CD4-positive, alpha-beta T cell treated with Interleukin-4 for 1 hour (primary cell): ENCODE measurements at places on chromosomes 16 and 17.

- no peak for DNase-seq
These were observed 24.8 kb downstream of the GINS2 start for GRCh38 chr16:85663891-85664321.

GRCh38 chr17:6269478-6269877, 165.4 kb downstream of the AIPL1 start:
- DNase-seq = no peak

- no peak for DNase-seq
These were observed 26.3 kb downstream of the LAT start for GRCh38 chr16:29011112-29011511.

- peak; percentile 53 for DNase-seq
These were observed 22.1 kb downstream of the TRIM25 start for GRCh38 chr17:56891751-56892150.

DNA sequence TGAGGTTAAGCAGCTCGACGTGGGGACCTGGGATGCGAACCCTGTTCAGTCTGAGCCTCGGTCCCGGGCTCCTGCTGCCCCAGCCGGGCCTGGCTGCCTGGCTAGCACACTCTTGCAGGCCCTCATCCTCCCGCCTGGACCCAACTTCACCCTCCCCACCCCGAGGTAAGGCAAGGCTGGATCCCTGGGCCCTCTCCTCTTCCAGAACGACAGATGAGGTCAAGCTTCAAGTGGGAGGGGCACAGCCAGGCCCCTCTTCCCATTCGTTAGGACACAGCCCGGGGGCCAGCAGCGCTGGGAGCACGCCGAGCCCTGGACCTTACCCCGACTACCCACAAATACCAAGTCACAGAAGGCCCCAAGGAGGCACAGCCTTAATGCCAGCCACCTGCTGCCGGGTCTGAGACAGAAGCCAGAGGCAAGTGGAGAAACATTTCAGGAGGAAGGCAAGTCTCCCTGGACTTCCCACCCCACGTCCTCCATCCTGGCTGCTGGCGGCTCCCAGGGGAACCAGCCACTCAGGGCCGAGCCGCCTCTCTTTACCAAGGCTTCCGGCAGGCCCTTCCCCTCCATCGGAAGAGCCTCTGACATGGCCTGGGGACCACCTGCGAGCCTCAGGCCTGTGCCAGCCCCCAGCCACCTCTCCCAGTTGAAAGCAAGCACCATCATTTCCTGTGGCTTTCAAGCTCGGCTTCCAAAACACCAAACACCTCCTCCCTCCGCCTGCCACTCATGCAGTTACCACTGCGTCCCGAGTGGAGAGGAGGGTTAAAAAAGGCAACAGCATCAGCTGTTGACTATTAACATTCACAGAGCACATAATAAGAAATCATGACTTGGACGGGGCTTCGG, 59.9 kb downstream of the RPH3AL start:
- DNase-seq = no peak

GRCh38 chr16:27370318-27370717, 31.7 kb upstream of the IL21R start:
- no peak for DNase-seq

- DNase-seq = no peak
These were observed 74.6 kb upstream of the TBC1D3K start for GRCh38 chr17:37849617-37849972.

- no peak for DNase-seq
These were observed 339 bp downstream of the N4BP1 start for GRCh38 chr16:48609652-48610029.

- DNase-seq = peak; percentile 62
These were observed 1.4 kb downstream of the MMD start for GRCh38 chr17:55420067-55420775.

DNA sequence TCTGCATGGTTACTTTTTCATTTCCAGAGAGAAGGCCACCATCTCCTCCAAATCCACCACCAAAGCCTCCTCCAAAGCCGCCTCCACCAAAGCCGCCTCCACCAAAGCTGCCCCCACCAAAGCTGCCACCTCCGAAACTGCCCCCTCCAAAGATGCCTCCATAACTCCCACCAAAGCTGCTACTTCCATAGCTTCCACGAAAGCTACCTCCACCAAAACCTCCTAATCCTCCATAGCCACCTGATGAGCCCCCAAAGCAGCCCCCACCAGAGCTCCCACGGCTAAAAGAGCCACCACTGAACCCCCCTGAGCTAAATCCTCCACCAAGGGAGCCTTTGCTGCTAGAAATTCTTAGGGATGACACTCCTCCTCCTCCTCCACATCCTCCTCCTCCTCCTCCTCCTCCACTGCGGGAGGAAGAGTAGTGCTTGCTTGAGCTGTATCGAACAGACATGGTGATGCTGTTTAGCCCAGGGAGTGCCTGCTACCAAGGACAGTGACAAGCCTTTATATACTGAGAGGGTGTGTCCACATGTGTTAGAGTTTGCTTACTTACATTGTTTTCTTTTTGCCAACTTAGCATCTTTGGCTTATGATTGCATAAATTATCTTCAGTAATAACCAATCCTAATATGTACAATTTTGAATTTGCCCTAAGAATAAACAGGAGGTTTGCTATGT, at the start of gene KRT10:
Gene KRT10, minus strand, starts transcription at position 483 of the 681 bp plus-strand sequence. Its CDS starts 29 bp downstream, at position 454.
- no peak for DNase-seq

GRCh38 chr16:70653809-70654771, 7.7 kb downstream of the IL34 start:
- DNase-seq = peak; percentile 81

GRCh38 chr16:19781226-19781625, 63.2 kb downstream of the IQCK start:
- no peak for DNase-seq

DNA sequence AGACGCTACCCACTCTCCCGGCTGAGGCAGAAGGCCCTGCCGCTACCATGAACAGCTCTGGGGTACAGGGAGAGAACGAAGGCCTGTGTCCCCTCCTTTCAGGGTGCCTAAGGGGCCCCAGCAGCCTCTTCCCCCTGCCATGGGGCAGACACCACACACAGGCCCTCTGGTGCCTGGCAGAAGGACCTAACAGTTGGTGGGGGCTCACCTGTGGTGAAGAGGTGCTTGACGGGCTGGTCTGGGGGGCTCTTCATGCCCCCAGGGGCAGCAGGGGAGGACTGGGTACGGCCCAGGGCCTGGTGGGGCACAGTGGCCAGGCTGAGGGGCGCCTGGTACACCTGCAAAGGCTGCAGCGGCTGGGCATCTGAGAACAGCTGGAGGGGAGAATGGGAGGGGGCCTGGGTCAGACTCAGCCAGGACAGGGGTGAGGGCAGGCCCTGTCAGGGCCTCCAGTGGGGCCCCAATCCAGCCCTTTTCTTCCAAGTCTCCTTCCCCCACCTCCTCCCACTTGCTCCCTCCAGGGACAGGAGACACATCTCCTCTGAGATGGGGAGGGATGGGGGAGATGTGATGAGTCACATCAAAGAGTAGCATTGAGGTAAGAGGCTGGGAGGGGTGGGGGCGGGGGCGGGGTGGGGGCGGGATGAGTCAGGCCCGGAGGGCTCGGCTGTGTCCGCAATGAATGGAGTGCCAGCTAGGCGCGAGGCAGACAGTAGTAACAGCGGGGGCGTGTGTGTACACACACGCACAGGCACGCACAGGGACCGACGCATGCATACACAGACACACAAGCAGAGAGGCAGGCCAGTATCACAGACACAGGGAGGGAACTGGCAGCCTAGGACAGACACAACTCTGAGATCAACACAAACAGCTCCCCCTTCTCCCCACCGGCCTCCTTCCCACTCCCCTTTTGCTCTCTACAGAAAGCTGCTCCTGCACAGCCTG, 16.1 kb downstream of the G6PC3 start:
- no peak for DNase-seq

DNA sequence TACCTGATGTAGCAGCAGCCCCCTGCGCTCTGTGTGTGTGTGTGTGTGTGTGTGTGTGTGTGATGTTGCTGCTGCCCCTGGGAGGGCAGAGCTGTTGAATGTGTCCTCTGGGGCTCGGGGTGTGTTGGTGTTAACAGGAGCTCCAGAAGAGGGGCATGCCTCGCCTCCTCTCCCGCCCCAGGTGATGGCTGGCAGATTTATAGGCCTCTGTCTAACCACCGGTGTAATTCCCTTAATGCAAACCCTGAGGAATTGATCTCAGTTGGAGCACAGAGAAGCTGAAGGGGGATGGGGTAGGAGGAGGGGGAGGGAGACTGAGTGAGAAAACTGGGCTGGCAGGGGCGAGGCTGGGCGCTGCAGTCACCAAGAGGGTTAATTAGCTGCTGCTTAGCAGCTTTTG, 10.0 kb downstream of the CACNA1G start:
- no peak for DNase-seq

- DNase-seq = peak; percentile 10
These were observed 23.7 kb downstream of the TSPOAP1 start for GRCh38 chr17:58304750-58305486.

GRCh38 chr17:43554857-43555256, 8.7 kb upstream of the ETV4 start:
- DNase-seq = no peak

- peak; percentile 42 for DNase-seq
These were observed 54.5 kb downstream of the NKD1 start for GRCh38 chr16:50602531-50603205.

- no peak for DNase-seq
These were observed 31.5 kb downstream of the GINS2 start for GRCh38 chr16:85657267-85657650.

- no peak for DNase-seq
These were observed 13.2 kb downstream of the NOB1 start for GRCh38 chr16:69741519-69741918.

DNA sequence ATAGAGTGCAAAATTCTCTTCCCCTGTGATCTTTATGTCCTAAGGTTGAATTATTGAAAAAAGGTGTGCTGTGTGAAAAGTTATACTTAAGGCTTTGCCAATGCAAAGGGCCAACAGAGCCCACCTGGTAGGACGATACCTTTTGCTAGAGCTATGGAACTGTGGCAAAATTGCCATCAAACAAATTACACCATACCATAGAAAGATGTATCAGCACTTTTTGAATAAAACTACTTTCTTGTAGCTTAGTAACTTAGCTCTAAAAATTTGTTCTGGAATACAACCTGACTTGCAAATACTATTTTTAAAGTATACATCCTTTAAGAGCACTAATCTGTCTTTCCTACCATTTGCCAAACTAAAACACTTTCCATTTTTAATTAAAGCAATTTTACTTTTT, 147.2 kb upstream of the ERCC4 start:
- no peak for DNase-seq

- DNase-seq = no peak
These were observed 17.5 kb downstream of the WIPI1 start for GRCh38 chr17:68439656-68440290.

- DNase-seq = peak; percentile 17
These were observed 1.3 kb downstream of the AKAP1 start for GRCh38 chr17:57086069-57086930.

GRCh38 chr17:74745548-74746177, 2.8 kb upstream of the NHERF1 start:
- DNase-seq = no peak

GRCh38 chr16:57618296-57619132, 9.9 kb upstream of the ADGRG1 start:
- DNase-seq = no peak

DNA sequence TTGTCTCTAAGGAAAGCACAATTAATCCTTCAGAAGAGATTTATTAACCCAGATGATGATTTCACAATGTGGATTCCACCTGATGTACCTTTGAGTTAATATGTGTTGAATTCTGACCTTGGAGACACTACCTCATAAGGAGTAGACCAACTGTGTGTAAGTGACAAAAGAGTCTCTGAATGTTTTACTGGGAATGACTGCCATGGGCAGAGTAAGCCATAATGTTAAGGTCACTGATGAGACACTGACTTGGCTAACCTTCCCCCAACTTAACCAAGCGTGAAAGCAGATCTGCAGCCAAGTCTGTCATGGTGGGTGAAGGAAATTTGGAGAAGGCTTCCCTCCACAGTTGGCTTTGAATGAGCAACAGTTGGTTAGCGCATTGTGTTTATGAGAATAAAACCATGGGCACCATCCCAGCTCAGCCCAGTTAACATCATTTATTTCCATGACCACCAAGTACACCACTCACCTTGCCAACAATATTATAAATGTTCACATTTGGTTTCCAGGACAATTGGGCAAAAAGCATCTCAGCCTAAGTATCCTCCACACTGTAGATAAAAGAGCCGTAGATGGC, 618.5 kb downstream of the KCNJ2 start:
- DNase-seq = no peak

- no peak for DNase-seq
These were observed 387.8 kb upstream of the SALL1 start for GRCh38 chr16:51538707-51539498.

DNA sequence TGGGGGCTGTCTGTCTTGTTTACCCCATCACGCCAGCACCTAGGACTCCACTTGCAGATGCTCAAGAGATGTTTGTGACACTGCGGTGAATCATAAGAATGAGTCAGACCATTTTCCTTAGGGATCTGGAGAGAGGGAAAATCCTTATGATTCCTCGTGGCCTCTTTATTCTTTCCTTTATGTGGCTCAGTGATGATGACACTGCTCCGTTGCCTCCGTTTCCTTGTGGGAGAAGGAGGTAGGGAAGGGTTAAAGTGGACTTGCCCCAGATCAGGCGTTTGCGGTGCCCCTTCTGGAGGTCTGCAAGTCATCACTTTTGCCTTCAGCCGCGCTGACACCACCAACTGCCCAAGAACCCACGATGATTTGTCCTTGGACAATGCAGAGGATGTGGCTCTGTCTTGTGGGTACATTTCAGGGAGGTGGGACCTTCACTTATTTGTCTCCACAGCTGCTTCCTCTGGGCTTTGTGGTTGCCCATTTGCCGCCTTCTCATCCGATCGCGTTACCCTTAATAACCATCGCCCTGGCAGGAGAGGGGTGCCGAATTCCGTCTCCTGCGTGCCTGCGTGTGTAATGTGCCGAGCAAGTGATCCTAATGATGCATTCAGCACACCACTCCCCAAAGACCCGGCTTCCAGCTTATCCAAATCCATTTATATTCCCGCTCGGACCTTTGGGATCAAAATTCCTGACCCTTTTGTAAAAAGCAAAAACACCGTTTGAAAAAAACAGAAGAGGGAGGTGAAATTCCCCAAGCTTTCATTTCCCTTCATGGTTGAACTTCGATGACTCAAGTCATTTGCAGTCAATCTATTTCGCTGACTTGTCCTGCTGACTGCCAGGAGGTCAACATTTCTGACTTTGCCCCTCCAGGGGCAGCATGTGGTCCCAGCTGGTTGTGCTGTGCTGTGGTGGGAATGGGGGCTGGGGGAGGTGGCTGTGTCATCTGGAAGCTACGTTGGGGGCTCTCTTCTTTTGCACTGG, 87.2 kb upstream of the IRX3 start:
- no peak for DNase-seq

DNA sequence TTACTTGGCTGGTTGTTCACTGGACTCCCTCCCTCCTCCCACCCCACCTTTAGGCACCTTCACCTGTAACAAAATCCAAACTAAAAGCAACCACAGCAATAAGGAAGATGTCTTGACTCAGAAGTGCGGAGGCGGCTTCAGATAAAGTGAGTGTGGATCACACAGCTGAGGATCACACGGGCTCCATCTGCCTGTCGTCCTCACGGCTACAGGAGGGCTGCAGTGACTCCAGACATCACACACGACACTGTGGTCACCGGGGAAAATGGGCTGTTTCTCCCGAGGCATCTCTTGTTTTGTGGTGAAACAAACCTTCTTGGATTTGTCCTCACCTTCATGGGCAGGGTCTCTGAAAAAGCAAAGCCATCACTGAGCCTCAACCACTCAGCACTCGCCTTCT, 7.9 kb upstream of the ACSF3 start:
- DNase-seq = no peak

- DNase-seq = peak; percentile 82
These were observed 14.0 kb downstream of the FMNL1 start for GRCh38 chr17:45235416-45236281.

- no peak for DNase-seq
These were observed 6.5 kb downstream of the WWP2 start for GRCh38 chr16:69768666-69769065.

- DNase-seq = no peak
These were observed 40.2 kb upstream of the SLC12A3 start for GRCh38 chr16:56824804-56825203.
